ENCODE measurements at places on chromosomes 5 and 9.

DNA sequence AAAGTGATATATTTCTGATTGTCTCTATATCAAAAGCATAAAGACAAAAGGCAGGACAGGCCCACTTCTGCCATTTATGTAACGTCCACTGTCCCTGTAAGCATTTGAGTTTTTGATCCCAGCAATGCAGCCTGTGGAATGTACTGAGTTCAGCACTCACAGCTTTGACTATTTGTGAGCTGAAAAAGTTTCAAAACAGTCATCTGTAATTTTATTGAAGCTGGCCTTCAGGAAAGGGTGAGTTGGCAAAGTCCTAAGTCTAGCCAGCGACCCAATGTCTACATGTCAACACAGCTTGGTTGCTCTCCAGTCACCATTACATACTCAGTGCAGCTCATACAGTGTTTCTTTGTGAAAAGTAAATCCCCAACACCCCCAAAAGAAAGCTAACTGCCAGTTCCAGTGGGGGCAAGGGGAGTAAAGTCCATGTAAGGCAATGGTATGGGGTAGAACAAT is 9.7 kb downstream of the LIFR start:
- DNase-seq = no peak

GRCh38 chr9:38194870-38195269 is 125.8 kb upstream of the SHB start:
- no peak for DNase-seq

- no peak for DNase-seq
Observed at GRCh38 chr5:132854301-132854700, 12.0 kb downstream of the GDF9 start.

- no peak for DNase-seq
Observed at GRCh38 chr9:87607859-87608258, 110.2 kb downstream of the DAPK1 start.

- DNase-seq = no peak
Observed at GRCh38 chr5:71969460-71969859, 137.8 kb upstream of the MAP1B start.

- no peak for DNase-seq
Observed at GRCh38 chr5:173663352-173664153, 47.1 kb upstream of the BOD1 start.

GRCh38 chr9:114723931-114724330 is 41.9 kb upstream of the TEX48 start:
- peak; percentile 31 for DNase-seq

All from M059J (cell line).